Left ventricle myocardium inferior (tissue), 1 donor: ENCODE measurements at places on chromosomes 3 and 15. TPM values are rescaled to one million over a fixed set of nuclear protein-coding genes. Genes with fewer than 3 reads are reported as not detected.

Gene GOLGA8T
- 0.47 TPM for total RNA-seq

- no peaks in the 10 kb centered on the region for H3K36me3 ChIP-seq
- no peak overlapping the region for H3K4me3 ChIP-seq
- H3K27ac ChIP-seq, result no peak overlapping the region
These were observed 2.4 kb upstream of the CFAP91 start for GRCh38 chr3:119700269-119700919.

- H3K27me3 ChIP-seq, result no peaks in the 10 kb centered on the region
- no peak overlapping the region for H3K27ac ChIP-seq
- H3K4me3 ChIP-seq, result no peak overlapping the region
- H3K4me1 ChIP-seq, result peaks cover 7% of the 10 kb centered on the region
These were observed 151.9 kb upstream of the UBE2E1 start for GRCh38 chr3:23653647-23654525.

Gene ZNF80
- not detected for total RNA-seq

Gene AQP9
- total RNA-seq, result 0.77 TPM

Gene PROS1
- 48.3 TPM for total RNA-seq

Gene SPTSSB
- 0.25 TPM for total RNA-seq

Gene CLDN16
- not detected for total RNA-seq

DNA sequence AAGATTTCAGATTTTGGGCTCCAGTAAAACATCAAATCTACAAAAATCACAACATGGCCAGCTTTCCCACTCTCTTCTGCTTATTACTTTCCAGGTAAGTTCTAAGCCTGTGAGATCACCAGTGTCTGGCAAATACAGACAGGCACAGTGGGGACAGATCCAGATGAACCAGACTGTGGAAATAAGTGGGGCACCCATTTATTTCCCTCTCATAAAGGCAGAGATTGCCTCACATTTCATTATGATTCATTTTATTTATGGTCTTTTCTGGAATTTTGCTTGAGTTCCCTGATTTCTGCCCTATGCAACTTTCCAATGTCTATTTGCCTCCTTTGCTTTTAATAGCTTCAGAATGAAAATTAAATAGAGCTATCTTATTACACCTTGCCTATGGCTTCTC lies 66.8 kb downstream of the GREM1 start:
- DNase-seq, result no peak
- no peaks in the 10 kb centered on the region for H3K4me1 ChIP-seq
- H3K27me3 ChIP-seq, result peaks cover 3% of the 10 kb centered on the region
- H3K36me3 ChIP-seq, result no peaks in the 10 kb centered on the region
- H3K4me3 ChIP-seq, result no peak overlapping the region

Gene ANKRD34C
- 0.66 TPM for total RNA-seq

GRCh38 chr3:65398953-65399352 lies 639.8 kb downstream of the MAGI1 start:
- no peaks in the 10 kb centered on the region for H3K36me3 ChIP-seq
- H3K27ac ChIP-seq, result no peak overlapping the region
- no peak overlapping the region for H3K4me3 ChIP-seq
- H3K4me1 ChIP-seq, result peaks cover 22% of the 10 kb centered on the region
- H3K27me3 ChIP-seq, result no peaks in the 10 kb centered on the region

Gene CTXN2
- total RNA-seq, result not detected

GRCh38 chr3:193942516-193943055 lies 193.4 kb upstream of the HES1 start:
- DNase-seq, result no peak
- peaks cover 54% of the 10 kb centered on the region for H3K27me3 ChIP-seq
- H3K36me3 ChIP-seq, result no peaks in the 10 kb centered on the region
- no peaks in the 10 kb centered on the region for H3K4me1 ChIP-seq
- no peak overlapping the region for H3K27ac ChIP-seq

Gene CFAP100
- total RNA-seq, result not detected

Gene HIGD2B
- total RNA-seq, result not detected

DNA sequence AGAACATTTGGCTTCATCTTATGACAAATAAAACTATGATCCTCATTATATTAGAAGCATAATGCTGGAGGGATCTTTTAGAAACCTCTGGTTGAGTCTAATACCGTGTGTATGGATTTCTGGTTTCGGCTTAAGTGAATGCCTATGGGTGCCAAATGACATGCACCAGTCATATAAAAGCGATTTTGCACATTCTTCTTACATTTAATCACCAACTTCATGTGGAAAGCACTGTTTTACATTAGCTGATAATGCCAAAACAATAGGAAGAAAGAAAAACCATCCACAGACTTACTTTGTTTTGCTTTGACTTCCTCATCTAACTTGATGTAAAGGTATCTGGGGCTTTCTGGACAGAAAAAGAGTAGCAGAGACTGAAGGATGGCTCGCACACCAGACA lies 20.9 kb downstream of the SLC2A2 start:
- H3K27me3 ChIP-seq, result no peaks in the 10 kb centered on the region
- H3K27ac ChIP-seq, result no peak overlapping the region
- no peak overlapping the region for H3K4me3 ChIP-seq
- no peaks in the 10 kb centered on the region for H3K4me1 ChIP-seq
- DNase-seq, result no peak

Gene TMCO5A
- total RNA-seq, result not detected
